ENCODE measurements at places on chromosomes 16 and 17.

DNA sequence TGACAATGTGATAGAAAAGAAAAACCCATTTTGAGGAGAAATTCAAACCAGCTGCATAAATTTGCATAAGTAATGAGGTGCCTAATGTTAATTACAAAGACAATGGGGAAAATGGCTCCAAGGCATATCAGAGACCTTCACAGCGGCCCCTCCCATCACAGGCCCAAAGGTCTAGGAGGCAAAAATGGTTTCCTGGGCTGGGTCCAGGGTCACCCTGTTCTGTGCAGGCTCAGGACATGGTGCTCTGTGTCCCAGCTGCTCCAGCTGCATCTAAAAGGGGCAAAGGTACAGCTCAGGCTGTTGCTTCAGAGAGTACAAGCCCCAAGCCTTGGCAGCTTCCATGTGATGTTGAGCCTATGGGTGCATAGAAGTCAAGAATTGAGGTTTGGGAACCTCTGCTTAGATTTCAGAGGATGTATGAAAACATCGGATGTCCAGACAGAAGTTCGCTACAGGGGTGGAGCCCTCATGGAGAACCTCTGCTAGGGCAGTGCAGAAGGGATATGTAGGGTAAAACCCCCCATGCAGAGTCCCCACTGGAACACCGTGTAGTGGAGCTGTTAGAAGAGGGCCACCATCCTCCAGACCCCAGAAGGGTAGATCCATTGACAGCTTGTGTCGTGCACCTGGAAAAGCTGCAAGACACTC, 40.6 kb downstream of the IKZF3 start:
- DNase-seq, result no peak

GRCh38 chr16:7362231-7362630, 29.6 kb downstream of the RBFOX1 start:
- DNase-seq, result no peak

GRCh38 chr16:35751191-35751941, 2292.0 kb downstream of the TP53TG3F start:
- DNase-seq, result no peak

DNA sequence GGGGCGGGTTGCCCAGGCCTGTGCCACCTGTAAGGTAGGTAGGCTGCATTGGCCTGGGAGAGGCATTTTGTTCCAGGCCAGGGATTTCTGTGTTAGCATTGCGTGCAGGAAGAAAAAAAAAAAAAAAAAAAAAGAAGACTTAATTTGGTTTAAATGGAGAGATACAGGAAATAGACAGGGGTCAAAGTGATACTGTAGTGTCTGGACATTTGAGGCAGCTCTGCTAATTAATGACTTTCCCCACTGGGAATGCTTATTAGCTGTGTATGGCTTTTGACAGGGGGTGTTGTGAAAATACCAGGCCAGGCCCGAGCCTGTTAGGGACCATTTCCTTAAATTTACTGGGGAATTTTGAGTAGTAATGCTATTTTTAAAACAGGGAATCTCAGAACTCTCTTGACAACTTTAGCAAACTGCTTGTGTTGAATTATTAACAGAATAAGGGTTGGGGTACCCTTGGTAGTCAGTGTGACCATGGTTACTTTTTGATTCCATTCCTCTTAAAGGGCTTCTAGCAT, 1.0 kb downstream of the MAP2K4 start:
- DNase-seq, result no peak

DNA sequence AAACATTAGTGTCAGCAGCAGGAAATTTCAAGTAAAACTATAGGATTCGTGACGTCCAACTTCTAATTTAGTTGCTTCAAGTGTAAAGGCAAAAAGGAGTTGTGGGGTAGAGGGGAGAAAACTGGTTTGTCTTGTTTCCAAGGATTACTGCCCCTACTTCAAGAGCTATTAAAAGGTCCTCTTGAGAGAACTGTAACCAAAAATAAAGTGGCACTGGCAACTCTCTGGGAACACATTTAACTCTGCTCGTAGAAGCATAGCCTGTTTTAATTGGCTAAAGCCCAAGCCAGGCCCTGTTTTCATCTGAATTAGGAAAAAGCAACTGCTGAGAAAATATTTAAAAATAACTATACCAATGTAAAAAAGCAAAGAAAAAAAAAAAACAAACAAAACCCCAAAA, 51.8 kb upstream of the AKAP1 start:
- peak; percentile 10 for DNase-seq

GRCh38 chr16:80288616-80289015, 252.2 kb upstream of the DYNLRB2 start:
- DNase-seq, result no peak

All from NCI-H524 (cell line).